ENCODE measurements at places on chromosomes 13 and 19.
A peak's percentile ranks its signal among the peaks of the same experiment; 100 is the strongest.

GRCh38 chr13:60970736-60971135 is 444.9 kb downstream of the PCDH20 start:
- no peak for DNase-seq

GRCh38 chr13:110331362-110331761 is 24.3 kb downstream of the COL4A2 start:
- DNase-seq = no peak

GRCh38 chr13:44142941-44143665 is 230.5 kb upstream of the SERP2 start:
- no peak for DNase-seq

GRCh38 chr19:35013041-35013819 is 13.1 kb downstream of the GRAMD1A start:
- no peak for DNase-seq

DNA sequence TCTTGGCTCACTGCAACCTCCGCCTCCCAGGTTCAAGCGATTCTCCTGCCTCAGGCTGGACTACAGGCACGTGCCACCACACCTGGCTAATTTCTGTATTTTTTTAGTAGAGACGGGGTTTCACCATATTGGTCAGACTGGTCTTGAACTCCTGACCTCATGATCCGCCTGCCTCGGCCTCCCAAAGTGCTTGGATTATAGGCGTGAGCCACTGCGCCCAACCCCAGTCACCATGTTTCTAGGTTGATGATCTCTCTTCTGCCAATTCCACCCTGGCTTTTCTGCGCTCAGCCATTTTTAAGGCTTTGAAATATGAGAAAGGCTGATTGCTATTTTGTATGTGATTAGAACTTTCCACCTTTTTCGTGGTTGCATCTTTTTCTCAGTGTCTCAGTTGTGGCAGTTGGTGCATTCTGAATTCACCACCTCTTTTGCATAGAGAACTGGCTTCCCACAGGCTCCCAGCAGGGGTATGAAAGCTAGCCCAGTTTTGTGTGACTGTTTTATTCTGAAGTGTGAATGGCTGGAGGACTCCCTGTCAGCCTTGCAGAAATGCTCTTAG is 15.5 kb downstream of the CEACAM1 start:
- no peak for DNase-seq

GRCh38 chr13:27236478-27236877 is 14.9 kb upstream of the RPL21 start:
- no peak for DNase-seq

GRCh38 chr19:55246462-55247451 is 12.1 kb downstream of the PPP6R1 start:
- DNase-seq = no peak

DNA sequence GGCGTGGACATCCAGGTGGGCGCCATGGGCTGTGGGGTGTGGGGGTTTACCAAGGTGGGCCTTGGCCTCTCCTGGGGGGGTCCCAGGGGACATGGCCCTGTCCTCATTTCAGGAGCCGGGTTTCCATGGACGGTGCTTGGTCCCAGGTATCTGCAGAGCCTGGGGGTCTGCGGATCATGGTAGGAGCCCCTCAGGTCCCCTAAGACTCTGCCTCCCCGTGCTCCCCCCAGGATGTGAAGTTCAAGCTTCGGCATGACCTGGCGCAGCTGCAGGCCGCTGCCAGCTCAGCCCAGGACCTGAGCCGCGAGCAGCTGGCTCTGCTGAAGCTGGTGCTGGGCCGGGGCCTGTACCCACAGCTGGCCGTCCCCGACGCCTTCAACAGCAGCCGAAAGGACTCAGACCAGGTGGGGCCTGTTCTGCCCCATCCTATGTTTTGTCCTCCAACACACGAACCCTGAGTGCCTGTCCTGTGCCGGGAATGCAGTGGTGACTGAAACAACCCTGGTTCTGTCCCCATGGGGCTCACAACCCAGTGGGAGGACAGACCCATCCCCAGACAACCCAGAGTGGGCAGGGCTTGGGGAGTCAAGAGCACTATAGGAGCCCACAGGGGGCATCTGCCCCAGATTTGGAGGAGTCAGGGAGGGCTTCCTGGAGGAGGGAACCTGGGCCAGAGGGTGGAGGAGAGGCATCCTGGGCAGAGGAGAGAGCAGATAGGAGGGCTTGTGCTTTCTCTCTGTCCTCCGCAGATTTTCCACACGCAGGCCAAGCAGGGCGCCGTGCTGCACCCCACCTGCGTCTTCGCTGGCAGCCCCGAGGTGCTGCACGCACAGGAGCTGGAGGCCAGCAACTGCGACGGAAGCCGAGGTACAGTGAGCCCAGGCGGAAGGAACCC is 26.8 kb downstream of the DHX34 start:
- DNase-seq = no peak

DNA sequence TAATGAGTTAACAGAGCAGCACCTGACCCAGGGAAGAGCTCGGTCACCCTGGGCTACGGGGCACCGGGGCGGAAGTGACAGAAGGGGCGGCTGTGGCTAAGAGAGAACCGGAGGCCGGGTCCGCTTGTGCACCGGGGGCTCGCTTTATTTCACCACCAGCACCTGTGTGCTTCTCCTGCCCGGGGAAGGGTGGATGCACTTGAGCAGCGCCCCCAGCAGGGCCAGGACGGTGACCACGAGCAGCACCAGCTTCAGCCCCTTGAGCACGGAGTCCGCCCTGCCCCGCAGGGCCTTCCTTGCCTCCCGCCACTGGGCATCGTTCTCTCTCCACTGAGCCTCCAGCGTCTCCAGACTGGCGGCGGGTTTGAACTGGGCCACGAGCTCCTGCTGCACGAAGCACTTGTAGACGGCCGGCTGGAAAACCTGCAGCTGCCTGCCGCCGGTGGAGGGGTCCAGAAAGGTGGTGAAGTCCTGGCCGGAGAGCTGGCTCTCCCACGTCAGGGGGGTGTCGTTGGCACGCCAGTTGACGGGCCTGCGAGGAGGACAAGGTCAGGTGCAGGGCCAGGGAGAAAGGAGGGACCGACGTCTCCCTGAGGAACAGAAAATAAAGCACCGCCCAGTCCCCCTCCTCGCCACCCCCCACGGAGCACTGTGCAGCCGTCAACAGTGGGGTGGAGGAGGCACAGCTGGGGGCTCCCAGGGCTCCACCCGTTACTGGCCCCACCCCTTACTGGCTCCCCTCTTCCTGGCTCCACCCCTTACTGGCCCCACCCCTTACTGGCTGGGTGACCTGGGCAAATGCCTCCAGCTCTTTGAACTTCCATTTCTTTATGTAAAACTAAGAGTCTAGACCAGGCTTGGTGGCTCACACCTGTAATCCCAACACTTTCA is 3.6 kb downstream of the FAM187B start:
- no peak for DNase-seq

GRCh38 chr19:17086120-17086519 is 10.5 kb downstream of the MYO9B start:
- no peak for DNase-seq

DNA sequence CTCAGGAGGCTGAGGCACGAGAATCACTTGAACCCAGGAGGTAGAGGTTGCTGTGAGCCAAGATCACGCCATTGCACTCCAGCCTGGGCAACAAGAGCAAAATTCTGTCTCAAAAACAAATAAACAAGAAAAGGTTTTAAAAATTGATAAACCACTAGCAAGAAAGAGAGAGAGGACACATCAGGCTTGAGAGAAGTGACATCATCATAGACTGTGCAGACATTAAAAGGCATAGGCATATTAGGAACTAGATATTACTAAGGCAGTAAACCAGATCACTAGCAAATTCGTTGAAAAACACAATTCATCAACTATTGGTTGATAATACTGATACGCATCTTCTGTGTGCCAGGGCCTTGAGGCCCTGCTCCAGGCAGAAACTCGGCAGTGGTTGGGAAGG is 7.7 kb downstream of the A1BG start:
- DNase-seq = no peak

DNA sequence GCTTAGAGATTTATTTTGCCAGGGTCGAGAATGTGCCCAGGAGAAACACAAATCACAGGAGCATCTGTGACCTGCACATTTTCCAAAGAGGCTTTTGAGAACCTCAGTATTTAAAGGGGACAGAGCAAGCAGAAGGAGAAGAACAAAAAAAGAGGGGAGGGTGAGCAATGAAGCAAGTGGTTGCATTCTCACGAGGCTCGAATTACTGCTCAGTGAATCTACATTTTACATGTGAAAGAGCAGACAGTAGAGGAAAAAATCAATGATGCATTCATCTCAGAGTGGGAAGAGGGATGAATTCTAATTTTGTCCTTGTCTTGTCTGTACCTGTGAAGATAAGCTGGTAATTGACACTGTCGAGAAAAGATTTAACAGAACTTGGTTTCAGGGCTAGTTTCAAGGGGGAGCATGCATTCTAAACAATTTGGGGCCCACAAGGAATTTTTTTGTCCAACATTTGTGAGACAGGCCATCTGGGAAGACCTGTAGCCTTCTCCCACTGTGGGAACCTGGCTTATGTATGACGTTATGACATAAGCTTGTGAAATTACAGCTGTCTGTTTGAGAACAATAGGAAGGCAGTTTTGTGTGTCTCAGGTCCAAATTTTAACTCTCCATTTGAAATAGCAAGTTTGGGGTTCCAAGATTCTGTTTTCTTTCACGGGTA is 855.1 kb downstream of the SLITRK5 start:
- no peak for DNase-seq

- no peak for DNase-seq
These were observed 135.2 kb downstream of the PTPRS start for GRCh38 chr19:5205381-5205780.

GRCh38 chr13:41352935-41353840 is 42.1 kb downstream of the NAA16 start:
- peak; percentile 0 for DNase-seq

DNA sequence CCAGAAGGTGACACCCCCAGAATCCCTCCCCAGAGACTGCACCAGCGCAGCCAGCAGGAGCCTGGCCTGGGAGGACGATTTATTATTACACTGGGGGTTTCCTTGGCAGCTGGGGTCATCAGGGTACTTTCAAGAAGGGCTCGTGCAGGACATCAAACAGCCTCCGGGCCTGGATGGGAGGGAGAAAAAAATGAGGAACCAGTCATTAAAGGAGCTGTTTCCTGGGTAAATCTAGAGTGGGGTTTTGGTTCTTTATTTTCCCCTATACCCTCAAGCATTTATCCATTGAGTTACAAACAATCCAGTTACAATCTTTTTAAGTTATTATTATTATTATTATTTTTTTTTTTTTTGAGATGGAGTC is 3.1 kb downstream of the POLR1G start:
- DNase-seq = no peak

- DNase-seq = peak; percentile 13
These were observed 56.9 kb upstream of the GTF2F2 start for GRCh38 chr13:45063261-45063860.

DNA sequence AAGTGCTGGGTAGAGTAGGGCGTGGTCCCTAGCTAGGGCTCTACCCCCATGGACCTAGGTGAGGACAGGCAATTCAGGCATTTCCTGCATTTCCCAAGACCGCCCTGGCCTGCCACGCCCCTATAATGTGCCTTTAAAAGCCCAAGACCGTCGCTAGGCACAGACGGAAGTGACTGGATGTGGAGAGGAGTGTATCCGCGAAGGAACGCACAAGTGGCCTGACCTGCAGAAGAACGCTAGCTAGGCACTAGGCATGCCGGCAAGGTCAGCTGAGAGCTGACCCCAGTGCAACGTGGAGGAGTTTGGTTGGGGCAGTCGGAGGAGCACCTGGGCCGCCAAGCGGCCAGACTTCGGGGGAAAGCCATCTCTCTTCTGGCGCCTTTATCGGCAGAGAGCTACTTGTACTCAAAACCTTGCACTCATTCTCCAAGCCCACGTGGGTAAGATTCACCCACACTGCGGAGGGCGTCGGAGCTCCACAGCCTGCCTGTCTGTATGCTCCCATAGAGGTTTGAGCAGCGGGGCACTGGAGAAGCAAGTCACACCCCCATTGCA is 370.0 kb downstream of the FGF9 start:
- DNase-seq = no peak

DNA sequence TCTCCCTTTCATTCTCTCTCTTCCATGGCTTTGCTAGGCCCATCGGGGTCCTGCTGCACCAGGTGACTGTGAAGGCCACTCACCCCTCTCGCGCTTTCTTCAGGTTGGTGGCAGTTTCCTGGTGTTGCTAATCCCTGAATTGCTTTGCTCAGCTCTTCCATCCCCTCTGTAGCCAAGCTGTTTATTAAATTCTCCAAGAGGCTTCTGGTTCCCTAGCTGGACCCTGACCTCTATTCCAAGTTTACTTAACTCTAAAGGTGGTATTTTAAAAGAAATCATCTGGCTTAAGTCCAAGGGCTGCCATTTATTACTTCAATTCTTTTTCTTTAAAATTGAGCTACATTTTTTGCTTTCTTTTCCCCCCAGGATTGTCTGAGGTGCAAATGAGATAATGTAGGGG is 32.7 kb upstream of the MICU2 start:
- no peak for DNase-seq

DNA sequence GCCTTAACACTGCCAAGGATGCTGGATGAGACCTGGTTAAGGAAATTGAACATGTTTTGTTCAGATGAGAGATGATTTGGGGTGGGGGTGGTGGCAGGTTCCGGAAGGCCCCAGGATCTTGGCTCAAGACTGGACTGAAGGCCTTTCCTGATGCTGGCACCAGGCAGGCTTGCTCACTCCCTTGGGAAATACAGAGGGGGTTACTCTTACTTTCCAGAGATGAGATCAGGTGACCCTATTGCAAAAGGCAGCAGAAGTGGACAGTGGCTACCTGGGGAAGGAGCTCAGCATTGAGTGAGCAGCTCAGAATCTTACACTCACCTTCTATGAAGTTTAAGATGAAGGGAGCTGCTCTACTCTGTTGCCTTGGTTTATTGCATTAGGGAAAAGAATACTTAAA is 10.8 kb downstream of the GATAD2A start:
- no peak for DNase-seq

DNA sequence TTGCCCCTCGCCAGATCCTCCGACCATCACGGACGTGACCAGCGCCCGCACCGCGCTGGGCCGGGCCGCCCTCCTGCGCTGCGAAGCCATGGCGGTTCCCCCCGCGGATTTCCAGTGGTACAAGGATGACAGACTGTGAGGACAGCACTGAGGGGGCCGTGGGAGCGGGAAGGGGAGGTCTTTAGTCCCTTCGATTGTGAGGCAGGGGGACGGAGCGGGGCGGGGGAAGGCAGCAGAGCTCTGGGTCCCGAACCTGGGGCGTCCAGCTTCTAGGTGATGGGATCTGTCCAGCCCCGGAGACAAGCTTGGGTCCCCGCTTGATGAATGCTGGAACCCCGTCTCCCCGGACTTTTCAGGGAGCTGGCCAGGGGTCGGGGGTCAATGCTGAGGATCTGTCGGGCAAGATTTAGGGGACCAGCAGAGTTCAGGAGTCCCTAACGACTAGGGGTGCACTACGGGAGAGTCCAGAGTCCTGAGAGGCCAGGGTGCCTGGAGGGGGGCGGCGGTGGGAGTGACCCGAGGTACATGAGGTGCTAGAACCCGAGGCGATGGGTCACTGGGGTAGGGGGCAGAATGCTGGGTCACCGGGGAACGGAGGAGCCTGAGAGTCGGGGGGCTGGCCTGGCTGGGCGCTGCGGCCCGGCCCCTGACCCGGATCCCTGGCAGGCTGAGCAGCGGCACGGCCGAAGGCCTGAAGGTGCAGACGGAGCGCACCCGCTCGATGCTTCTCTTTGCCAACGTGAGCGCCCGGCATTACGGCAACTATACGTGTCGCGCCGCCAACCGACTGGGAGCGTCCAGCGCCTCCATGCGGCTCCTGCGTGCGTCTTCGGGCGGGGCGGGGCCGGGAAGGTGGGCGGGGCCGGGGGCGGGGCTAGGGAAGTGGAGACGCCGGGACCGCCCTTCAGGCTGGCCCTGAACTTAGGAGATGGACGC is 14.6 kb downstream of the VSIG10L start:
- DNase-seq = no peak
